ENCODE measurements at places on chromosomes 7 and 10.

GRCh38 chr7:30717181-30717580 is 34.8 kb upstream of the INMT start:
- no peak for DNase-seq

- DNase-seq: no peak
Observed at GRCh38 chr7:41882256-41882655, 179.4 kb upstream of the INHBA start.

GRCh38 chr7:73828107-73828803 is 2.5 kb upstream of the CLDN4 start:
- DNase-seq: no peak

- no peak for DNase-seq
Observed at GRCh38 chr7:77830649-77831355, 32.2 kb downstream of the PHTF2 start.

DNA sequence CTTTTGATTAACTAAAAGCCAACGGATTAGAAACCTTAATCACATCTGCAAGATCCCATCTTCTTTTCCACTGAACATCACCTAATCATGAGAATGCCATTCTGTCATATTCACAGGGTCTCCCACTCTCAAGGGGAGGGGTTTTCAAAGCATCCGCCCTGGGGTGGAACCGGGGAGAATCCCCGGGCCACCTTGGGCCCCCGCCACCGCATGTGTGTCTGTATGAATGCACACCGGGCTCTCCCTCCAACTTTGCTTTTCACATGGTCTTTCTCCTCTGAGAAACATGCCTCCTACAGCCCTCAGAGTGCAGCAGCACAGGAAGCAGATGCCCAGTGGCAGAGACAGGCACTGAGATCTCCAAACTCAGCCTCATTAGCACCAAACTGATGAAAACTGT is 233.2 kb upstream of the PPP2R2D start:
- DNase-seq: no peak

- no peak for DNase-seq
Observed at GRCh38 chr10:102150970-102151773, 1.0 kb upstream of the NOLC1 start.

GRCh38 chr7:82164813-82165212 is 278.8 kb downstream of the CACNA2D1 start:
- DNase-seq: no peak

DNA sequence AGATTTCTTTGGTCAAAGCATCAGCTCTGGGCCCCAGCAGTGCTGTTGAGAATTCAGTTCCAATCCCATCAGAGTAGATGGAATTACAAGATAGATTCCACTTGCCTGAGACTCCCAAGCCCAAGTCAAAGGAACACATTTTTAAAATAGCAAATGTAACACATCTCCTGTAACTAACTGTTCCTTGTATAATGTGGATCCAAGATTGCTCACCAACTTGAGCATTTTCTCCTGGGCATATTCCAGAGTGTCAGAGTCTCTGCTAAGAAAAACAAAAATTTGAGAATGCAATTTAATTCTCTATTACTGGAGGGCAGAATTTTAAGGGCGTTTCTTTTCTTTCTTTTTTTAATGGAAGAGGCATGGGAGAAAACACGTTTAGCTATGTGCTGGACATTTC is 136.7 kb downstream of the NEBL start:
- DNase-seq: no peak

- DNase-seq: no peak
Observed at GRCh38 chr7:96173781-96174180, 148.1 kb downstream of the SLC25A13 start.

- no peak for DNase-seq
Observed at GRCh38 chr7:40621592-40621998, 486.8 kb downstream of the SUGCT start.

DNA sequence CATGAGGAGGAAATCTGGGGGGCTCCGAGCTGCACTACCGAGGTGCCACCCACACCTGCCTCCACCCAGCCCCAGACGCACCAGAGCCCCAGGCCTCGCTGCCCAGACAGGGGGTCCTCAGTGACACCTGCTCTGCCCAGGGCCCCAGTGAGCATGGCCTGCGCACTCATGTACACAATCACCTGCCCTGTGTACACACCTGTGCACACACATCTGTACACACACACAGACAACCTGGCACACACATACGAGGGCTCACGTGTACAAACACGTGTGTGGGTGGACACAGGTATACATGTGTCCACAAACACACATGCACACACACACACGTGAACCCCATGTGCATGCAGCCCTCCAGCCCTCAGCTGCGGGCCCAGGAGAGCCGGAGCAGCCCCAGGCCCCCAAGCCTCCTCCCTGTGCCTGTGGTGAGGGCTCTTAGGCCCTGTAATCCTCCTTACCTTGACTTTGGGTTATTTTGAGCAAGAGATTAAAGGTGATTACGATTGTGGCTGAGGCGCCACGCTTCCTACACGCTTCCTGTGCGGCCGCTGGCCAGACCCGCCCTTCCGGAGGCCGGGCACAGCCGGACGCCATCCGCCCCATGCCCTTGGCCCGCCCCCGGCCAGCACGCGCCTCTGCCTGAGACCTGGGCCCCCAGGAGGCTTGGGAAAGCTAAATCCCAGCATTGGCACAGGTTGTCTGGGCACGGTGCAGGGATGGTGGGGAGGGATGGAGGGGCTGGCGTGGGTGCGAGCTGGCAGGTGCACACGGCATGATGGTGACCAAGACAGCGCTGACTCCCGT is 71.9 kb downstream of the ELFN1 start:
- DNase-seq: no peak

DNA sequence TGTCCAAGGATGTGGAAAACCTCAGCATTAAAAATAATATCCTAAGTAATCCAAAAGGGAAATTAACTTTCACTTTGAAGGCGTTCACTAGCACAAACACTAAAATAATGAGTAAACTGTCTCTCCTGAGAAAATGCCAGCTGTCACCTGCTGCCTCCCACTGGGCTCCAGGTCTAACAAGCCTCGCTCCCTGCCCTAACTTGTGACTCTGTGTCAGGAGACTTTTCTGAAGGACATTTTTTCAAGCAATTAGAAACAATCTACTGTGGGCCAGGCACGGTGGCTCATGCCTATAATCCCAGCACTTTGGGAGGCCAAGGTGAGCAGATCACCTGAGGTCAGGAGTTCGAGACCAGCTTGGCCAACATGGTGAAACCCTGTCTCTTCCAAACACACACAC is 72.8 kb upstream of the GLCCI1 start:
- DNase-seq: no peak

DNA sequence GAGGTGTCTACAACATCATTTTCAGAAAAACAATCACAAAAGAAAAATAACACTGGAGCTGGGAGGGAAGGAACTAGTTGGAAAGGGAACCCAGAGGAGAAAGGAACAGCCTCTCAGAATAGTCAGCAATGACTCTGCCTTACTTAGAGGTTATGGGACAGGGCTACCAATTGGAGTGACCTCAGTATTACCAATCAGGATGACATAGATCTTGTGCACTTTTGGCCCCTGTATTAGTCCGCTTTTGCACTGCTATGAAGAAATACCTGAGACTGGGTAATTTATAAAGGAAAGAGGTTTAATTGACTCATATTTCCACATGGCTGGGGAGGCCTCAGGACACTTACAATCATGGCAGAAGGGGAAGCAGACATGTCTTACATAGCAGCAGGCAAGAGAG is 99.7 kb upstream of the SDK1 start:
- no peak for DNase-seq

GRCh38 chr7:22025983-22026382 is 80.3 kb upstream of the CDCA7L start:
- DNase-seq: no peak
